K562 (cell line): ENCODE measurements at places on chromosomes 12 and 14. TPM values are rescaled to one million over a fixed set of nuclear protein-coding genes. Genes with fewer than 3 reads are reported as not detected.

CCDC197 gene
- polyA plus RNA-seq: not detected in 2 replicates

GRCh38 chr12:121187501-121187900 lies 22.4 kb upstream of the P2RX4 start:
- no peaks in the 10 kb centered on the region for H3K27me3 ChIP-seq
- no peak overlapping the region for H3K4me3 ChIP-seq

DNA sequence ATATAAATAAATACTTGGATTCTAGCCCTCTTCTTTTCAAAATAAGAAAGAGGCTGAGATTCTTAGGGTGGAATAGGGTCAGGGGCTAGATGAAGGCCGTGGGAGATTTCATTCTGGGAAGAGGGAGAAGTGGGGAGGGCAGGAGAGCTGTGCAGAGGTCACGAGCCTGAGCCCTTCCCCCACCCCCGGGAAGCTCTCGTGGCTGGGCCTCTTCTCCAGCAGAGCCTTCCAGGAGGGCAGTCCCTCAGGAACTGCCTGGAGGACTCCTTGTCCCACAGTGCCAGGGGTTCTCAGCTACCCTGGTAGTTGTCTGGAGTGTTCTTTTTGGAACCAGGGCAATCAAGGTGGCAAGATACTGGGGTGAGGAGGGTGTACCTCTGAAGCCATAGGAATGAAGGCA lies 94.0 kb downstream of the ESR2 start:
- no peaks in the 10 kb centered on the region for H3K27me3 ChIP-seq
- H3K4me3 ChIP-seq: no peak overlapping the region
- no peak overlapping the region for H3K27ac ChIP-seq

DNA sequence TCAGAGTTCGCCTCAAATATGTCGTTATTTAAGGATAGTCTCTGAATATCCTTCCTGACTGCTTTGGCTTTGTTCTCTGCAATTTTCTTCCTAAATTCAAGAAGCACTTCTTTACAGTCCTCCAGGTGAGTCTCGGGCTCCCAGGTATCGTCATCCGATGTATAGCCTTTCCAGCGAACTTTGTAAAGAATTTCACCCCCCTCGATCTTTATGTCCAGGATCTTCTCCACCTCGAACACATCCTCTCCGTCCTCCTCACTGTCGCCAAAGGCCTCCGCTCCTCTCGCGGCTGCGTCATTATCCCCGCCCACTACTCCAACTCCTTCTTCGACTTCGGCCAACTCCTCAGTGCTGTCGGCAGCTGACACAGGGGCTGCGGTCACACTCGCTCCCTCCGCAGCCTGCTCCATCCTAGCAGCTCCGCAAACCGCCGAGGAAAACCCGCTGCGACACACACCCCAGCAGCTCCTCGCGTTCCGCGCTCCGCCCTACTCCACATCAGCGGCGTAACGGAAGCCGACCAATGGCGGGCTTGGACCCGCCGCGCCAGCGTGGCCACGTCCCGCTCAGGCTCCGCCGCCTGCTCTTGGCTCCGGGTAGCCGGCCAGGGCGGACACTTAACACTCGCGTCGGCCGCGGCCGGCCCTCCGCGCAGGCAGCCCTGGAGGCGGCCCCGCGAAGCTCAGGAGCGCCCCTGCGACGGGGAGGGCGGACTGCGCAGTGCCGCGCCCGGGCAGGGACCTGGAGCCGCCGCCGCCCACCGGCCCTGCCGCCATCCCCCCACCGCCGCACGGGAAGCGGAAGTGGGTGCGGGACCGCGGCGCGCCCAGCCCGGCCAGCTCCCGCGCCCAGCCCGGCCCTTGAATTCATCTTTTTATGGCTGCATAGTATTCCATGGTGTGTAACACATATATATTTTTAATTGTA lies 4.1 kb downstream of the CD163L1 start:
- no peaks in the 10 kb centered on the region for H3K4me1 ChIP-seq
- peak; percentile 69 for DNase-seq
- H3K4me3 ChIP-seq: peak overlapping the region; percentile 49
- peak overlapping the region; percentile 75 for H3K27ac ChIP-seq

GRCh38 chr12:64468966-64469365 lies 17.0 kb downstream of the TBK1 start:
- no peak overlapping the region; the same call in 2 of the 3 replicates for H3K27ac ChIP-seq
- H3K27me3 ChIP-seq: no peaks in the 10 kb centered on the region

DNA sequence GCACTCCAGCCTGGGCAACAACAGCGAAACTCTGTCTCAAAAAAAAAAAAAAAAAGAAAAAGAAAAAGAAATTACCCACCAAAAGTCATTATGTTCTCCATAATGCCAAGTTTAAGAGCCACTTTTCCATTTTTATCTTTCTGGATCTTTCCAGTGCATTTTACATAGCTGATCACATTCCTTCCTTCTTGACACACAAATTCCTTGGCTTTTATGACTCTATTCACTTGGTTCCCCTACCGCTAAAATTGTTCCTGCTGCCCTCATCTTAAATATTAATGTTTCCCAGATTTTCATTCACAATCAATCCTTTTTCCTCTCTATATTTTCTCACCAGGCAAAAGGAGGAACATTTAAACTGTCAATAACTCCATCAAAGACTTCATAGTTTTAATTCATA lies 20.2 kb downstream of the KLHL28 start:
- H3K36me3 ChIP-seq: peaks cover 15% of the 10 kb centered on the region; the same call in 2 of the 3 replicates
- no peak overlapping the region for H3K27ac ChIP-seq
- H3K4me3 ChIP-seq: no peak overlapping the region
- H3K27me3 ChIP-seq: no peaks in the 10 kb centered on the region
